ENCODE measurements at places on chromosomes 12 and 14.

DNA sequence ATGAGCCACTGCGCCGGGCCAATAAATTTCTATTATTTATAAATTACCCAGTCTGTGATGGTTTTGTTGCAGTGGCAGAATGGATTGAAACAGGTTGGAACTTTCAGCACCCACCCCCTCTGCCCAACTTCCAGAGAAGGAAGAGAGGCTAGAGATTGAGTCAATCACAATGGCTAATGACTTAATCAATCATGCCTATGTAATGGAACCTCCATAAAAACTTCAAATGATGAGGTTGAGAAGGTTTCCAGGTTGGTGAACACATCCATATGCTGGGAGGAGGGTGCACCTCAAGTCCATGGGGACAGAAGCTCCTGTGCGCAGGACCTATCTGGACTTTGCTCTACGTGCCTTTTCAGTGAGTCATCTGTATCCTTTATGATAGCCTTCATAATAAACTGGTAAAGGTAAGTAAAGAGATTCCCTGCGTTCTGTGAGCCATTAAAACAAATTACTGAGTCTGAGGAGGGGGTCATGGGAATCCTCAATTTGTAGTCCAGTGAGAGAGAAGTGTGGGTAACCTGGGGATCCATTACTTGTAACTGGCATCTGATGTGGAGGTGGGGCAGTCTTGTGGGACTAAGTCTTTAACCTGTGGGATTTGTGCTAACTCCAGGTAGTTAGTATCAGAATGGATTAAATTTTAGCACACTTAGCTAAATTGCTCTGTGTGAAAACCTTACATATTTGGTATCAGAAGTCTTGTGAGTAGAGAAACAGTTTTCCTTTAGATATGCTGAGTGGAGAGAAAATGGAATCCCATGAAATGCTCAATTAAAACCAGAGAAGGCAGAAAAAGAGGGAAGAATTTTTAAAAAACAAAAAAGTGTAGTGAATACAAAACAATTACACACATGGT is 11.7 kb upstream of the NGDN start:
- DNase-seq: no peak

GRCh38 chr12:11822081-11822834 is 172.8 kb downstream of the ETV6 start:
- DNase-seq: no peak

DNA sequence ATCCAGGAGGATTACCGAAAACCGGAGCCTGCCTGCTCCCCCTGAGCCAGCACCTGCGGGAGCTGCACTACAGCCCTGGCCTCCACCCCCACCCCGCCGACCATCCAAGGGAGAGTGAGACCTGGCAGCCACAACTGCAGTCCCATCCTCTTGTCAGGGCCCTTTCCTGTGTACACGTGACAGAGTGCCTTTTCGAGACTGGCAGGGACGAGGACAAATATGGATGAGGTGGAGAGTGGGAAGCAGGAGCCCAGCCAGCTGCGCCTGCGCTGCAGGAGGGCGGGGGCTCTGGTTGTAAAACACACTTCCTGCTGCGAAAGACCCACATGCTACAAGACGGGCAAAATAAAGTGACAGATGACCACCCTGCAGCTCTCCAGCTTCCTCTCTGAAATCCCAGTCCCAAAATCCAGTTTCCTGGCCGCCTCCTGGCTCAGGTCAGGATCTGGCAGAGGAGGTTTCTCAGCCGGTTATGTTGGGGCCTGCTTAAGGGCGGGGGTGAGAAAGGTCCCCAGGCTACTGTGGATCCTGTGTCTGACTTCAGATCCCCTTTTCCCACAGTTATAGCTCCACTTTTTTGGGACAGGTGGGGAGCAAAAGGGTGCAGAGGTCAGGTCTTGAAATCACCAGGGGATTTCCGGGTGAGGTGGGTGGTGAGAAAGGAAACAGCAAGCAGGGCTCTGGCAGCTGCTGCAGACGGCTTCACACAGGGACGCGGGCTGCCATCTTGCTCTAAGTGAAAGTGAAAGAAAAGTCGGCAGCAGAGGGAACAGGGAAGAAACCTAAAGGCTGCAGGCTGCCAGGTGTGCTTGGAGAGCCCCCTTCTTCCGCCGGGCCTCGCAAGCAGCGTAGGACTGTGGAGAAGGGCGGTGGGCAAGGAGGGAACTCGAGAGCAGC is at the start of gene TAPBPL:
Gene TAPBPL, plus strand, starts transcription at position 695 of the 897 bp plus-strand sequence. CDS start 207 bp downstream, outside the sequence.
- DNase-seq: peak; percentile 76

- no peak for DNase-seq
Observed at GRCh38 chr14:56741325-56741724, 69.0 kb downstream of the OTX2 start.

- no peak for DNase-seq
Observed at GRCh38 chr12:70443062-70443673, 77.1 kb downstream of the KCNMB4 start.

GRCh38 chr12:54197431-54197909 is 8.7 kb upstream of the SMUG1 start:
- no peak for DNase-seq

DNA sequence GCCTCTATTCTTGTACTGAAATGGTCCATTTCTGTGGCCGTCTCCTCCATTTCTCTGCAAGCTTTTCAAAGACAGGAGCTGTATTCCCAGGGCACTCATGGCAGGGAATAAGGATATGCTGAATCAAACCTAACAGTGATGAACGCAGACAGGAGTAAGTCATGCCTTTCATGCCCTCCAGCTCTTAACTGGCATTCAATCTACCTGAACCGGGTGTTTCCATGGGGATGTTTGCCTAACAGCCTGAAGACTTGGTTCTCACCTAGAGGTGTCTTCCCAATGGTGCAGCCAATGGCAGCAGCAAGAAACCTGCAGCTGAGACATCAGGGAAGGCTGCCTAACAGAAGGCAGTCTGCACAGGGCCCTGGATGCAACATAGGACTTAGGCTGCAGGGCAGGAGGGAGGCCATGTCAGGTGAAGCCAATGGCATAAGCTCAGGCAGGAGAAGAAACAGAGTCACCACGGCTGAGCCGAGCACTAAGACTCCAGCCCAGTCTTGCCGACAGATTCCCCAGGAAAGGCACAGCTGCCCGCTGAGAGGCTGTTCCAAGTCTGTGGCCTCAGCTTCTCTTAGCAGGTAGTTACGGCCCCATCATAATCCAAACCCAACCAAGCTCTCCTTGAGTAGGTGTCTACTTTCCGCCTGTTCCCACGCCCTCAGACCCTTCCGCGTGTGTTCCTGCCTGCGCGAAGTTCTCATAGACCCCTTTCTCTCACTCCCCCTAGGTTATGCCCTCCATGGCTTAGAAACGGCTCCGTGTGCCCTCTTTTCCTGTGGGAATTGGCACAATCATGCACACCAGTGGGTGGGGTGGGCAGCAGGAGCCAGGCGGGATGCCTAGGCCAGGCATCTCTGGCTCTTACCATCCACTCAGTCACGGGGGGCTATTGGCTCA is 44.1 kb downstream of the VWF start:
- DNase-seq: no peak

GRCh38 chr12:13002301-13003097 is 2.4 kb upstream of the HEBP1 start:
- no peak for DNase-seq

- DNase-seq: no peak
Observed at GRCh38 chr12:4975574-4975973, 65.9 kb downstream of the KCNA1 start.
